ENCODE measurements at places on chromosomes 13 and 19.
A peak's percentile ranks its signal among the peaks of the same experiment; 100 is the strongest.

DNA sequence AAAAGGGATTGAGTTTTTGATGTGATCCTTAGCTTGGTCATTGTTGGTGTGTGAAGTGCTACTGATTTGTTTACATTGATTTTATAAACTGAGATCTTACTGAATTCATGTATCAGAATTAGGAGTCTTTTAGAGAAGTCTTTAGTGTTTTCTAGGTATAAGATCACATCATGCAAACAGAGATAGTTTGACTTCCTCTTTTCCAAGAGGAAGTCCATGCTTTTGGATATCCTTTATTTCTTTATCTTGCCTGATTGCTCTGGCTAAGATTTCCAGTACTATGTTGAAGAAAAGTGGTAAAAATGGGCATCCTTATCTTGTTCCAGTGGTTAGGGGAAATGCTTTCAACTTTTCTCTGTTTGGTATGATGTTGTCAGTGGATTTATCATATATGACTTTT is 561.2 kb upstream of the SLITRK1 start:
- no peak for DNase-seq

GRCh38 chr13:95571941-95572340 is 19.4 kb downstream of the CLDN10 start:
- DNase-seq = no peak

DNA sequence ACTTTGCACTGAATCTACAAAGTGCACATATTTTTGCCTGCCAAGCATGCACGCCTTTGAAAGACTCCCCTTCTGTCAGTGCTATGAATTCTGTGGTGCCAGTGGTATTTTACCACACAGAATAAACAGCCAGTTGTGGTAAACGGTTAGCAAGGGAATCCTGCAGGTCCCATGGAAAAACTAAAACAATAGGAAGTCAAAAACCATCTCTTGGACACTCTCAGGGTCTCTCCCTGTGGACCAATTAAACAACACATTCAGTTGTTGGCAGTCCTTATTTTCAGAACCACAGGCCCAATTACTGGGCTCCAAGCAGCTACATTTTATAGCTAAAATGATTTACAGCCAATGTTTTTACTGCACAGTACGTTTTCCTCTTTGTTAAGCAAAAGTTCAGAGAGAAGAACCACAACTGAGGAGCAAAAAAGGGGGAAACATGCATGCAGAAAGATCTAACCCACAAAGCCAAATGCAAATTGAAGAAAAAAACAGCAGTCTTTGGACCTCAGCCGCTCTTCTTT is 116.9 kb downstream of the KCTD12 start:
- no peak for DNase-seq

GRCh38 chr13:25371158-25371874 is 458 bp upstream of the ATP8A2 start:
- DNase-seq = no peak

DNA sequence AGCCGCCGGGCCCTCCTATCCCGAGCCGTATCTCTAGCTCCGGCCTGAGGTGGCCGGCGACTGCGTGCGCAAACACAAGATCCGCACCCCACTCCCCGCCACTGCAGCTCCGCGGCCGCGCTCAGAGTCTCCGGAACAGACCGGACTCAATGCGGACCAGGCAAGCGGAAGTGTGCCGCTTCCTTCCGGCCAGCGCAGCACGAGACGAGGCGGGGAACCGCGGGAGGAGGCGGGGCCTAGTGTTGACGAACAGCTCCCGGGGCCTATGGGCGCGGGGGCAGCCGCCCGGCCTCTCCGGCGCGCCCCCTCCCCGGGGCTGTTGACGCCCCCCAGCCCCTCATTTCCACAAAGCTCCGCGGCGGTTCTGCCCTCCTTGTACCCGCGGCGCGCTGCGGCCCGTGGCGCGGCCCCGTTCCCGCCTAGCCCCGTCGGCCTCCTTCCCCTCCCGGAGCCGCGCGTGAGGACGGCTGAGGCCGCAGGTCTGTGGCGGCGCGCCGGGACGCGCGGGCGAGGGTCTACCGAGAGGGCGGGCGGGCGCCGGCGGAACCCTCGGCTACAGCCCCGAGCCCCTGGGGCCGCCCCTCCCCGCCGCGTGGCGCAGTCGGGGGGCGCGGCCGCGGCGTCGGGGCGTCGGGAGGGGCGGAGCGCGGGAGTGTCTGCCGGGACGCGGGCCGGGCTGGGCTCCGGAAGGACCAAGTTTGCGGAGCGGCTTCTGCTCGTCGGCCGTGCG is at the start of gene DPY19L3:
TSS of gene DPY19L3 (plus strand) at position 340 of the 730 bp plus-strand sequence. CDS start 2,484 bp downstream, outside the sequence.
- peak; percentile 98 for DNase-seq

Data from sigmoid colon (tissue), 7 donors.